Muscle of arm (tissue), 14 donors: ENCODE measurements at places on chromosomes 6 and 20.

GRCh38 chr20:46111028-46111835 lies 6.9 kb upstream of the CD40 start:
- peak; percentile 30 for DNase-seq

- DNase-seq, result peak; percentile 67
Measured at GRCh38 chr6:39681674-39682121, 43.5 kb downstream of the KIF6 start.

DNA sequence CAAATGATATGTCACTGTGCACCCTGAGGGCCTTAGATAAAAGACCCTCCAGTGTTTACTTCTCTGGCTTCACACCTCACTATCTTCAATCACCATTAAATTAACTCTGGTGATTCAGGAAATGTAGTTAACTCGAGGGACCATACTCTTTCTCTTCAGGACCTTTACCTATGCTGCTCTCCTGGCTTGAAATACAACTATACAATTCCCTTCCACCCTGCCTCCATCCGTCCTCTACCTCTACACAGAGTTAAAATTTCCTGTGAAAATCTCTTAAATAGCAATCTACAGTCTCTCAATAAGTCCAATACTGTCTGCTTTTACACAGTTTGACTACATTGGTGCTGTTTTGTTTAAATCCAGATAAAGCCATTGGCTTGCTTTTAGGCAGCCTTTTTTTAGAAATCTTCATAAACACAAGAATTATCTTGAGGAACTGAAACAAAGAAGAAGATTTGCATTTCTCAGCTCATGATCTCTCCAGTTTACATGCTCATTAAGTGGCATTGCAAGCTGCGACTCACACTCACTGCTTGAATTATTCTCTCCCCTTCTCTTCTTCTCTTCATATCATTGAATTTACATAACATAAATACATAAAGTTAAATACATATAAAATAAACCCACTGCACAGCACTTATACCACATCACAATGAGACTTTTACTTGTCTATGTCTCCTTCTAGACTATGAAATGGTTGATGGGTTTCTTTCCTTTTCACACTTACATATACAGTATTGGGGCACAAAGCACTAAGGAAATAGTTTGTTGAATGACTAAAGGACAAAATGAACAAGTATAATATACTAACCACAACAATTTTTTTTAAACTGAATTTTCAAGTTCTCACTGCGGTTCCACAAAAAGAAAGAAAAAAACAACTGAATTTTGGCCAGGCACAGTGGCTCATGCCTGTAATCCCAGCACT lies 239.0 kb upstream of the KCNQ5 start:
- DNase-seq, result no peak

- DNase-seq, result no peak
Measured at GRCh38 chr20:13113731-13114130, 105.0 kb downstream of the SPTLC3 start.

GRCh38 chr6:168377856-168378832 lies 58.6 kb upstream of the DACT2 start:
- no peak for DNase-seq

GRCh38 chr20:37552415-37552814 lies 24.7 kb upstream of the BLCAP start:
- DNase-seq, result no peak

- DNase-seq, result peak; percentile 50
Measured at GRCh38 chr6:121879149-121879548, 443.7 kb downstream of the GJA1 start.

- no peak for DNase-seq
Measured at GRCh38 chr6:14676064-14676463, 558.5 kb downstream of the CD83 start.

DNA sequence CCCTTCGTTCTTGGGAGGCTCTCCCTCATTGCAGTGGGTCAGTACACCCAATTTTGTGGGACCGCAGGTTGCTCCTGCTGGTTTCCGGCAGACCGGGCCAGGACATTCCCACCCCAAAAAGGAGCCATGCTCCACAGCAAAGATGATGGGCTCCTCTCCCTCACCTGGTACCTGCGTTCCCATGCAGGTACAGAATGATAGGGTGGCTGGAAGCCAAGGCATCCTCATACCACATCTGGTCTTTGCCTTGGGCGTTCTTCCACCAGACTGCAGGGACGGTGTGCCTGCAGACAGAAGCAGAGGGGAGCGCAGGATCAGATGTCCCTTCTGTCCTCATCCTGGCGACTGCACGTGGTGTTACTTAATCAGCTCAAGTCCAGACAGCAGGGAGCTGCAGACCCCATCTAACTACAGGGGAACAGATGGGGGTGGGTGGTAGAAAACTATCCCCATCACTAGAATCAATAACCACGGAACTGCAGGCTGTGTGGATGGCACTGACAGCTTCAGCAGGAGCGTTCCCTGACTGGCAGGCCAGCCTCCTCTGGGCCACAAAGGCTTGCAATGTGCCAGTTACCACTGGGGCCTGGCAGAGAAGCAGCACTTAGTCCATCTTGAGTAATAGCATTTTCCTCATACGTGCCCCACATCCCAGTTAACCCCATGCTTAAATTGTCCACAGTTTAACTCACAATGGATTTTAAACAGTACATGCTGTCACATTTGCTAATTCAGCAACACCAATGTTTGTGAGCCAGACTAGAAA lies 70.4 kb downstream of the ABHD12 start:
- DNase-seq, result no peak

DNA sequence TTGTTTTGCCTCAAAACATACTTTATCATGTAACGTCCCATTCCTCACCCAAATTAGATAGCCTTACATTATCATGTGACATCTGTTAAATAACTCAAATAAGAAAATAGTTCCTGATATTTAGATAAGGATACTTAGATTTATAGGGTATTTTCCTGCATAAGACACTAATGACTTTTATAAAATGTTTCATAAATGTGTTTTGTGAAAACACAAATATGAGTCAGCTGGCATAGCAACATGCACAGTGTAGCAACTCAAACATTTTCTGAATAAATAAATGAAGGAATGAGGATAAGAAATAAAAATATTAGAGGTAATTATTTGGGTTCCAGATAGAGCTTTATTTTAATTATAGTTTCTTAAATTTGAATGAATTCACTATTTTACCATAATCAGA lies 460.4 kb upstream of the PLCB4 start:
- DNase-seq, result no peak

- DNase-seq, result no peak
Measured at GRCh38 chr6:63355632-63356031, 35.8 kb upstream of the LGSN start.

DNA sequence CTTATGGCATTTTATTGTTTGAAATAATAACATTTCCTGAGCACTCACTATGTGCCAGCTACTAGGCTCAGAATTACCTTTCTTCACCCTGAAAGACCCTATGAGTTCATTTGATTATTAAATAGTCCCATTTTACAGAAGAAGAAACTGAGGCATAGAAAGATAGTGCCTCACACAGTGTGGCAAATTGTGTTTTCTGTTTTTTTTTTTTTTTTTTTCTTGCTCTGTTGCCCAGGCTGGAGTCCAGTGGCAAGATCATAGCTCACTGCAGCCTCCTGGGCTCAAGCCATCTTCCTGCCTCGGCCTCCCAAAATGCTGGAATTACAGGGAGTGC lies 59.7 kb upstream of the PTPN1 start:
- no peak for DNase-seq

DNA sequence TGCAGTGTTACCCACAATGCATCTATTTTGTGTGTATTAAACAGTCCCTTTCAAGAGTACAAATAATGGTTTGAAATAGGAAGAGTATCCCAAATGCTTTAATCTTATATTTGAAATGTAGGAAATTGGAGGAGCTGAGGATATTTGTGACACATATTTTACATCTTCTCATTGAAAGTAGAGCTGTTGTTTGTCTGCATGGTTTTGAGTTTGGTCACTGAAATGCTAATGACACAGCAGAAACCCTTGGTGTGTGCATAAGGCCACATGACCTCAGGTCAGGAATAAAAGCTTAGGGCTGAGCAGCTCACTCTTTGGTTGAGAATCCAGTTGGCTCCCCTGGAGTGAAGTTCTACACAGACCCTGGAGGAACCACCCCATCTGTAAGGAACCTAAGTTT lies 49.8 kb downstream of the TPD52L1 start:
- DNase-seq, result no peak

DNA sequence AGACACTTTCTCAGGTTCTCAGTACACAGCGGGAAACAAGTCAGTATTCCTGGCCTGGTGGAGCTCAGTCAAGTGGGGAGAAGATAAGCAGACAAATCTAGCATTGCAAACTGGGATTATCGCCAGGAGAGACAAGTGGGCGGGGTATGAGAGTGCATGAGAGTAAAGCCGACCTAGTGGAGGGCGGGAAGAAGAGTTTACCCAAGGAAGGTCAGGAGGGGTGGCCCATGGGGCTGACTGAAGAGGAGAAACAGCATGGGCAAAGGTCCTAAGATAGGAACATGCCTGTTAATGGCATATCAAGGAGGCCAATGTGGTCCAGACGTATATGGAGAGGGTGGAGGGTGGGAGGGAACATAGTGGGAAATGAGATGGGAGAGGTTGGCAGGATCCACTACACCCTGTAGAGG lies 12.4 kb upstream of the CSNK2A1 start:
- no peak for DNase-seq

DNA sequence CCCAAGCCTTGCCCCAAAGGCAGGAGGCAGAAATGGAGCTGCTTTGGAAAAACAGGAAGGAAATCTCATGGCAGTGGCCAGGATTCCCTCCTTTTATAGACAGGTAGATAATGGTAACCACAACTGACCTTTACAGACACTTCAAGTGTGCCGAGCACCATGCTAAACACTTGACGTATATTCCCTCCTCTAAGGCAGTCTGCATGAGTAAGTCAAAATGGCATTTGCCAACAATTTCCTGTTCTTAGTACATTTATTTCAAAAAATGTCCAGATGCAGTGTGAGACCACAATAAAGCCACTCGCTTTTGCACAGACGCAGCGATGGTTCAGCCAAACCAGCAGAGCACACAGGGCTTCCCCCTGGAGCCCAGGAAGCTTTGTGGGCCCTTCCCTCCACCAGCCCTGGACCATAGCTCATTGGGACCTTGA lies 16.5 kb upstream of the GPR6 start:
- no peak for DNase-seq

GRCh38 chr20:11411765-11412164 lies 505.9 kb upstream of the BTBD3 start:
- DNase-seq, result no peak

DNA sequence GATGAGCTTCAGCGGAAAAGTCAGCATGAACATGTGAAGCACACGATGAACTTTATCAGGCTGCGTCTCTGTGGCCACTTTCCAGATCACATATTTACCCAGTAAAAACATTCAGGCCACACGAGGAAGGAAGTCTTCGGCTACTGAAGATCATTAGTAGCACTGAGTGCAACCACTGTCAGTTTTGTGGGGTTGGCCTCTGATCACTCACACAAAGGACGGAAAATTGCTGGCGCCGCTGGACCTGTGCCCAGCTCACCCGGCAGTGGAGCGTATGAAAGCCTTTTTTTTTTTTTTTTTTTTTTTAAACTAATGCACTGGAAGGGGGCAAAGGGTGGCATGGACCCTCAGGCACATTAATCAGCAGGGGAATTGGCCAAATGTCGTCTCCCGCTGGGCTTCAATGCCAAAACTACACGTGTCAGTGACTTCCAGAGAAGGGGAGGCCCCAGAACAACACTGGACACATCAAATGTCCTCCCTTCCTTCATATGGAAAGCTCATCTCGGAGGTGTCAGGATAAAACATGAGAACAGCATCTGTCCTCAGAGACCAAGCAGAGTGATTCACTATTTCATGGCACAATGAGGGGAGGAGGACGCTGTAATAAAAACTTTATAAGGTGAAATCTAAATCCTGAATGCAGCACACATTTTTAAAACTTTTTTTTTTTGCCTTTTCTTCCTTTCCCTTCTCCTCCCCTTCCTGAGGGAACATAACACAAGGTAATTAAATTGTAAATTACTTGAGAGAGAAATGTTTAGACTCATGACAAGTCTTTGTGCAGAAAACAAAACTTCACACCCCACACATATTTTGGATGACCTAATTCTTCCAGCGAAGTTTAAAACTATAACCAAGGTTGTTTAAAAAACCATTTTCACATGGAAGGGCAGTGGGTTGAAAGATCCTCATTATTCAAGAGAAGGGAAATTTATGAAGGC lies 223.4 kb downstream of the FOXC1 start:
- DNase-seq, result peak; percentile 62

GRCh38 chr20:10625641-10626040 lies 48.2 kb downstream of the JAG1 start:
- DNase-seq, result no peak

GRCh38 chr20:25057234-25058050 lies 497 bp downstream of the ACSS1 start:
- peak; percentile 55 for DNase-seq

GRCh38 chr6:145784683-145785082 lies 29.9 kb downstream of the FBXO30 start:
- no peak for DNase-seq

DNA sequence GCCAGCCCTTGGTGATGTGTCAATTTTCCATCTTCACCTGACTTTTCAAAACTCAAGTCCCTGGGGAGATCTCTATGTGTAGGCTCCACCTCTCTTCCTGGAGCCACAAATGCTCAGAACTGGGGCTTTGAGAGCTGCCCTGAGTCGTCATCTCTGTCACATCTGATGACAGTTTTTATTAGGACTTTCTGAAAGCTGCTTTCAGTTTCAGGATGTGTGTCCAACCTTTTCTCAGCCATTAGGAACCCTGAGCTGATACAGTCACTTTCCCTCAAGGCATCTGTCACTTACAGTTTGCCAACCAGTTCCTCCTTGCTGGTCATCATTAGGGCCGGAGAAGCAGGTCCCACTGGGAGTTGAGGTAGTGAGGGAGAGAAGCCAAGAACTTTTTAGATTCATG lies 365.9 kb upstream of the CHD6 start:
- no peak for DNase-seq

GRCh38 chr6:54897462-54898189 lies 51.1 kb downstream of the FAM83B start:
- DNase-seq, result peak; percentile 3

DNA sequence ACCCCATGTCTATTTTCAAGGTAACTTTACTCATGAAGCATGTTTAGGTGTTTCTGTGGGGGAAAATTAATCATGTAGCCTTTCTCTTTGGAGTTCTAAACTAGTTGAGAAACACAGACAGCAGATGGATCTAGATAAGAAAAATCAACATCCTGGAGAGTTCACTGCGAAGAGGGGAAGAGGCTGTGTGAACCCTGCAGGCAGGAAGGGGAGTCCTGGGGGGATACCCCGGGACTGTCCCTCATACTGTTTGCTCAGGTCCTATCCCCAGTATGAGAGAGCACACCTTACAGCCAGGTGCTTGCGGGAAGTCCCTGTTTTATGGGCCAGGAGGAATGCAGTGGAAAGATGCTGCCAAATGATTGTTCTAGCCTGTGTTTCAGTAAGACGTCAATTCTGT lies 32.7 kb downstream of the CHMP4B start:
- no peak for DNase-seq
